Vagina (tissue), 2 donors: ENCODE measurements at places on chromosomes 1 and 21. TPM values are rescaled to one million over a fixed set of nuclear protein-coding genes. Genes with fewer than 3 reads are reported as not detected.

GRCh38 chr1:88647749-88648415 lies 36.2 kb upstream of the PKN2 start:
- DNase-seq = no peak

GRCh38 chr1:212971312-212971711 lies 21.0 kb downstream of the VASH2 start:
- DNase-seq = no peak

DNA sequence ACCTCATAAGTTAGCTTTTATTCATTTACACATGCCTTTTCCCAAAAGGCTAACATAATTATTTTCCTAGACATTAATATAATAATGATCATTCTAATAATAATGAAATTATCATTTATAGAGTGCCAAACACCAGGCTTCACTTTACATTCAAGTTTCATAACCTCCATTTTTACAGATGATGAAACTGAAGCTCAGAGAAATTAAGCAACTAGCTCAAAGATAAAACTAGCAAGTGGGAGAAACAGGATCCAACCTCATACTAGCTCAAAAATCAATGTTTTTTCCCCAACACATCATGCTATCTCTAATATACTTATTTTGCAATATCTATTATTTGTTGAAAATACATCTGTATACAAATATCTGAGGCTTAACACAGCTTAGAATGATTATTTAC lies 14.0 kb downstream of the LPGAT1 start:
- DNase-seq = no peak

DNA sequence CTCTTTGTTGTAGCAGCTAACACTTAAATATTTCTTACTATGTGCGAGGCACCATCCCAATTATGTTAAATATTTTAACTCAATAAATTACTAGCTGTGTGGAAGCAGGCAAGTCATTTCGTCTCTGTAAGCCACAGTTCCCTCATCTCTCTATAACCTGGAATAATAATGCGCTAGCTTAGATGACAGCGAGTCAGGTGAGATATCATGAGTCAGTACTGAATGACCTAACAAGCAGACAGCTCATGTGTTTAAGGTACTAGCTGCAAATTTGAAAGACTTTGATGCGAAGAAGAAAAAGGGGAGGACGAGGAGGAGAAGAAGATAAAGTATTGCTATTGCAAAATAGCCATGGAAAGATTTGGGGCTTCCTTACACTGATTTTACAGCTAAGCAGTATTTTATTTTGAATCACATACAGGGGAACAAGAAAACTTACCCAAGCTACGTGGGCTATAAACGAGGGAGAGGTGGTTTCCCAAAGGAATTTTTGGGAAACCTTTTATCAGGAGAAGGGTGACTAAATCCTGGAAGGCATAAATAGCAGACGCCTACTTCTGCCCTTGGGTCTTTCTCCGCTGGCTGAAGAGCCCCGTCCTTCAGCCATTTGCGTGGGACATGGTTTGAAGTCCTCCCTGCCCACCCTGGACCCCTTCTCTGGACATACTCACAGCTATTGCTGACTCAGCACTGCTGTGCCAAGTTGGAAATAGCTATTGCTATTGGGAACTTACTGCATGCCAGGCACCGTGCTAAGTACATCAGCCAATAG lies 8.9 kb downstream of the CITED4 start:
- no peak for DNase-seq

DNA sequence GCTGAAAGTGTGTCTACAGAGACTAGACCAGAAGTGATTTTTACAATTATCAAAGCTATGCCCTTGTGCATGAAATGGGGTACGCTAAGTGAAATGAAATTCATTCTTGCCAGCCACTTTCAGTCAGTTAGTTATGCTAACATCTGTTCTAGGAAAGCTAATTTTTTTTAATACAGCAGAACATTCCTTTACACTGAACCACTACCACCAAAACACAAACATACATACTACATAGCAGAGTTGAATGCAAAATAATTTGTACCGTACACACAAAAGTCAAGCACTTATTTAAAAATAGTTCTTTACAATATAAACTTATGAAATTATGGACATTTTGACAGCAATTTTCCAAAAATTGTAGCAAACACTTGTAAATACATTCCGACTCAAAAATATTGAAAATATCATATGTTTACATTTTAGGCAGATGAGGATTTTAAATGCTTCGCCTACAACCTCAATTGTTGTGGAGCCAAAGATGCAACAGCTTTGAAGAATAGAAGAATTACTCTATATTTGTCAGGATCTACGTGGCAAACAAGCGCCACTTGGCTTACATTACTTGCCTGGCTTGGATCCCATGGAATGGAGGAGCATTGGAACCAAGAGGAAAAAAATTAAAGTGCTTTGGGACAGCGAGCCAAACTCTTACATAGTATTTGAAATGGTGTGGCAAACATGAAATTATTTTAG lies 30.6 kb downstream of the WLS start:
- DNase-seq = no peak

Gene KNCN
- total RNA-seq = not detected

Gene FLAD1
- 20.6 TPM for total RNA-seq

GRCh38 chr1:12549460-12550349 lies 68.3 kb downstream of the DHRS3 start:
- DNase-seq = no peak

Gene EXO1
- 10.6 TPM for total RNA-seq

DNA sequence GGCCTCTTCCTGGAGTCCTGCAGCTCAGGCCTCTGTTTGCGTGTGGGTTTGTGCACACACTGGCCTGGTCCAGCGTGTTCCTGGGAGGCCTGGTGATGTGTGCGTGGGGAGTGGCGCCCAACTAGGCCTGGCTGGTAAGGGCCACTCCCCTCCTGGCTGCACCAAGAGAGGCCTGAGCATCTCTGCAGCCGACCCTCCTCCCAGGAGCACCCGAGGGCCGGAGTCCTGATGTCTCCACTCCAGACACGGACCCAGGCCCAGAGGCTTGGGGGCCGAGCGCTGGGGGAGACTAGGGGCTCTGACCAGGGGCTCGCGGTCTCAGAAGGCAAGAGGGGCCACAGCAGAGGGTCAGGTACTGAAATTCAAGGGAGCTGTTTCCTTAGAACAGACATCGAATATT lies 33.3 kb downstream of the MORN1 start:
- no peak for DNase-seq

Gene CAMK2N1
- total RNA-seq = 18.9 TPM

GRCh38 chr1:168179438-168180147 lies 831 bp downstream of the TIPRL start:
- DNase-seq = no peak

DNA sequence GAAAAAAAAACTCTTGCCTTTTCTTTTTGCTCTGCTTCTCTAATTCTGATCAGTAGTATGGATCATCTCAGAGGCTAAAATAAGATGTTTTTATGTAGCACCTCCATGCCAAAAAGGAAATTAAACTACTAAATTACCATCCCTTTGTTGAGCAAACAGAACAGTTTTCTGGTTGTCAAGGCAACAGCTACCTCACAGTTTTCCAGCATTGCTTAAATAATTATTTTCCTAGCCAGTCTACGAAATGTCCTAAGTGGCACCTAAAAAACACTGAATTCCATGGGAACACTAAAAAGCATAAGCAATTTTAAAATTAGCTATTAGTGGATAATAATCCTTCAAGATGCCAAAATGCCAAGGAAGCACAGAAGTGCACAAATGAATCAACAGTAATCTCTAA lies 61.7 kb downstream of the ARID4B start:
- no peak for DNase-seq

GRCh38 chr1:79398501-79398900 lies 392.0 kb upstream of the ADGRL4 start:
- no peak for DNase-seq
